ENCODE measurements at places on chromosomes 13 and 19. TPM values are rescaled to one million over a fixed set of nuclear protein-coding genes. Genes with fewer than 3 reads are reported as not detected.
A peak's percentile ranks its signal among the peaks of the same experiment; 100 is the strongest.

DNA sequence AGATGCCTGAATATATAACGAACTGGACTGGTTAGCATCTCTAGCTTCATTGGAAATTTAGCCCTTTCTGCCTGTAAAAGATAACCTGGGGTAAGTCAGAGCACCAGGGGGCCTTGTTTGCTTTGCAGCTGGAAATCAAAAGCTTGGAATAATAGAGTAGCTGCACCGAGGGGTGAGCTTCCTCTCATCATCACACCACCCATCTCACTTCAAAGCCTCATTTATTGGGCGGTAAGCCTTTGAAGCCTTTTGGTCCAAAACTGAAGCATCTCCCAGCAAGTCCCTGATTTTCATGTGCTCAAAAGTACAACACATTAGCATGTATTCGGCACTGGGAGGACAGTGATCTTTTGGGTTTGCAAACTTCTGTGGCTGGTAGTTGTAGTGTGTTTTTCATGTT is 405.1 kb downstream of the FOXO1 start:
- no peak overlapping the region for H3K27ac ChIP-seq
- no peak overlapping the region for H3K4me3 ChIP-seq
- no peak for DNase-seq
- H3K4me1 ChIP-seq = peaks cover 3% of the 10 kb centered on the region
- peaks cover 3% of the 10 kb centered on the region for H3K36me3 ChIP-seq

DNA sequence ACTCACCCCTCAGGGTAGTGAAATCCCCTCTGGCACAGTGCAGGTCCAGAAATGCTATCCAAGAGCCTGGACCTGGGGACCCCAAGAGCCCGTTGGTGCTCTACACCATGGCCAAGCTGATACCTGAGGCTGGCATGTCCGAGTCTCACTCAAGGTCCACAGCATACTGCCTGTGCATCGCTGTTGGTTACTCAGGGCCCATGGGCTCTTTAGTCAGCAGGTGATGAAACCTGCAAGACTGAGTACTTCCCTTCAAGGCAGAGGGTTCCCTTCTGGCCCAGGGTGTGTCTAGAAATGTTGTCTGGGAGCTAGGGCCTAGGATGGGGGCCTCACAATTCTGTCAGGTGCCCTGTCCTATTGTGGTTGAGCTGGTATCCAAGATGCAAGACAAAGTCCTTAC is 19.6 kb upstream of the KBTBD7 start:
- DNase-seq = no peak
- H3K27me3 ChIP-seq = no peaks in the 10 kb centered on the region
- no peak overlapping the region for H3K4me3 ChIP-seq
- H3K4me1 ChIP-seq = no peaks in the 10 kb centered on the region

- H3K4me1 ChIP-seq = peaks cover 7% of the 10 kb centered on the region
- DNase-seq = no peak
- no peak overlapping the region for H3K4me3 ChIP-seq
- H3K36me3 ChIP-seq = no peaks in the 10 kb centered on the region
Observed at GRCh38 chr19:1394252-1395193, 6.8 kb downstream of the GAMT start.

DNA sequence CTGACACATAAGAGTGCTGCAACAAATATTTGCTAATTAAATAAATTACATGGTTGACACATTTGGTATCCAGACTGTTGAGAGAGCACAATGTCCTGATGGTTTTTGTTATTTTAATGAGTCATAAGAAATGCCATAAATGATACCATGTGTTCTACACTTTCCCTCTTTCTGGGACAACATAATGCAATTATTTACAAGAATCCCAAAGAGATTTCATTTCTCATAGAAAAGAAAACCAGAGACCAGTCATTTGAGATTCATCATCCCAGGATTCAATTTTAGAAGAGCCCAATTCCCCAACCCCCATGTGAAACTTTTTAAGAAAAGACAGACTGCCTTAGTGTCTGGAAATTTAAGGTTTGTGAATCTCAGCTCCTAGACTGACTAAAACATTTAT is 399.6 kb downstream of the DCT start:
- no peaks in the 10 kb centered on the region for H3K36me3 ChIP-seq
- no peaks in the 10 kb centered on the region for H3K4me1 ChIP-seq
- no peak overlapping the region for H3K4me3 ChIP-seq
- no peak for DNase-seq
- peaks cover 19% of the 10 kb centered on the region for H3K27me3 ChIP-seq

- no peaks in the 10 kb centered on the region for H3K4me1 ChIP-seq
- no peak for DNase-seq
- no peak overlapping the region for H3K27ac ChIP-seq
Observed at GRCh38 chr19:31451686-31452330, 102.6 kb upstream of the TSHZ3 start.

GRCh38 chr13:101382086-101382485 is 34.2 kb downstream of the NALCN start:
- no peak overlapping the region for H3K27ac ChIP-seq
- no peak overlapping the region for H3K4me3 ChIP-seq
- DNase-seq = no peak
- H3K27me3 ChIP-seq = peaks cover 6% of the 10 kb centered on the region
- no peaks in the 10 kb centered on the region for H3K36me3 ChIP-seq
- no peaks in the 10 kb centered on the region for H3K4me1 ChIP-seq

GRCh38 chr13:93420206-93420605 is 193.6 kb downstream of the GPC6 start:
- no peak overlapping the region for H3K27ac ChIP-seq
- DNase-seq = no peak
- no peaks in the 10 kb centered on the region for H3K27me3 ChIP-seq
- H3K36me3 ChIP-seq = no peaks in the 10 kb centered on the region
- no peak overlapping the region for H3K4me3 ChIP-seq

DNA sequence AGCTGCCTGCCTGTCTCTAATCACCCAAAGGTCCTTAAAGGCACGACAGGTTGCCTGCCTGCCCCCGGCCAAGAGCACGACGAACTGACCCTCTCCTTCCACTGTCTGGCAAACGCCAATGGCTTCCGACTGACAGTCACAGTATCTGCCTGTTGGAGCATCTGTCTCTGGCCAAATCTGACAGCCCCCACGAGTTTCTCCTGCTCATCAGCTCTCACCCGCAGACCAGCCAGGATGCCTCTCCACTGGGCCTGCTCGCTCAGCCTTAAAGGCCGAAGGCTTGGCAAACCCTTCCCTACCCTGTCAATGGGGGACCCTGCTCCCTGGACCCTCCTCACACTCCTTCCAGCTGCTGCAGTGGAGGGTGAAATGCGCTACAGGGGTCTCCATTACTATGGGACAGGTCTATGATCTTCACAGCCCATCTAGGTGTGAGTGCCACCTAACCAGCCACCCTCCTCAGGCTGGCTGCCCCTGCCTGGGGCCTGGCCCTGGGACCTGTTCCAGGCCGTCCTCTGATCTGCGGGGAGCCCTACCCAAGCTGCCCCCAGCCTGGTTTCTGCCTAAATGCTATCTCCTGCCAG is 932 bp downstream of the FAM83E start:
- H3K27ac ChIP-seq = peak overlapping the region; percentile 54
- peak overlapping the region; percentile 36 for H3K4me3 ChIP-seq
- peaks cover 21% of the 10 kb centered on the region for H3K4me1 ChIP-seq
- H3K27me3 ChIP-seq = no peaks in the 10 kb centered on the region
- H3K36me3 ChIP-seq = peaks cover 3% of the 10 kb centered on the region

- H3K27ac ChIP-seq = peak overlapping the region; percentile 93
- H3K27me3 ChIP-seq = no peaks in the 10 kb centered on the region
- peaks cover 36% of the 10 kb centered on the region for H3K4me1 ChIP-seq
- no peak for DNase-seq
Observed at GRCh38 chr19:17721821-17722220, 2.5 kb downstream of the MAP1S start.

GRCh38 chr13:101331731-101332130 is 84.6 kb downstream of the NALCN start:
- no peak overlapping the region for H3K4me3 ChIP-seq
- no peaks in the 10 kb centered on the region for H3K36me3 ChIP-seq
- no peaks in the 10 kb centered on the region for H3K4me1 ChIP-seq
- H3K27me3 ChIP-seq = peaks cover 9% of the 10 kb centered on the region
- no peak for DNase-seq

DNA sequence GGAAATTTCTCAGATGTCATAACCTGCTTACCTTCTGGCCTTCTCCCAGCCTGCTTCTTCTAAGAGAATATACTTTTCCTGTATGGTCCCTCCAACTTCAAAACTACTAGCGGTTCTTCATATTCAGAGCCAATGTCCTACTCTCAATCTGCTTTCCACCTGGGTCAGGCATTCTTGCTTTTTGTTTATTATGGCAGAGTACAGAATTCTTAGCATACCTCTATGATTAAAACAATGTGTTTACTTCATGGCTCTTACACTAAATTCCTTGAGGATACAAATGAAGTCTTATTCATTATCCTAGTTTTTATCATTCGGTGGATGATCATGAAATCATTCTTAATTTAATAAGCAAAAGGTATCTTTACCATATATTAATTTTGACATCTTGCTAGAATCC is 484.2 kb upstream of the SLITRK1 start:
- DNase-seq = no peak
- no peaks in the 10 kb centered on the region for H3K36me3 ChIP-seq
- no peaks in the 10 kb centered on the region for H3K27me3 ChIP-seq
- H3K27ac ChIP-seq = no peak overlapping the region
- no peaks in the 10 kb centered on the region for H3K4me1 ChIP-seq

DNA sequence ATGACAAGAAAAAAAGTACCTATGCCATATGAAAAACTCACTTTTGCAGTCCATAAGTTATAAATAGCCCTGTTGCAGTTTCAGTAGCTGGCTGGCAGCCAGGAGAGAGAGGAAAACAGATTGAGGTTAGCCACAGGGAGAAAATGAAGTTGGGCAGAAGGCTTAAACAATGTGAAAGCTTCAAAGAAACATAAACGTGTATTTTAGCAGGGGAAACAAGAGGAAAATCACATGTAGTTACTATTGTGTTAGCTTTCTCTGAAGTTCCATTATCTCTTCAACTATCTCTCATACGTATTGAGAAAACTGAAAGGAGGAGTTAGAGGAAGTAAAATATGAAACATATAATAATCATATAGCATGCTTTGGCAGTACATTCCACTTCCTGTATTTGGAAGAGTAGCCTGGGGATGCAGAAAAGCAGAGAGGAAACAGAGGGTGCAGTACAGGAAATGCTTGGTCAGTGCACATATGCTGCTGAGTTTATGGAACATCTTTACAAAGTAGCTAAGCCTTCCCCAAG is 1551.1 kb downstream of the EFNB2 start:
- peak overlapping the region; percentile 21 for H3K4me3 ChIP-seq
- peaks cover 13% of the 10 kb centered on the region for H3K4me1 ChIP-seq
- DNase-seq = no peak
- no peaks in the 10 kb centered on the region for H3K36me3 ChIP-seq

DNA sequence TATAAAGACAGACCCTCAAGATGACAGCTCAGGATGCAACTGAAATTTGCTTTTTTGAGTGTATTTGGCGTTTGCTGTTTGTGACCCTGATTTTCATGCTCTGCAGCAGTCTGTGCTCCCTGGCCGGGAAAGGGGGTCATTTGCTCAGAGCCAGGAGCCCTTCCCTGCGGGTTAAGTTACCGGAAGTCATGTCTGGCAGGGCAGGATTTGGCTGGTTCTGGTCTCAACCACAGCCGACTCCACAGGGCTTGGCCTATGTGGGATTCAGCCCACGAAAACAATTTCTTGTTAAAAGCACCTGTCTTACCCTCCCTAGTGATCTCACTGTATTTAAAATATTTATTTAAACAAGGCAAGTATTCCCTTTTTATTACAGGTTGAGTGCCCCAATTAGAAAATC is 22.6 kb downstream of the MCF2L start:
- peaks cover 4% of the 10 kb centered on the region for H3K27me3 ChIP-seq
- no peak overlapping the region for H3K27ac ChIP-seq
- H3K4me1 ChIP-seq = peaks cover 5% of the 10 kb centered on the region
- H3K36me3 ChIP-seq = no peaks in the 10 kb centered on the region

GRCh38 chr13:26623125-26623524 is 65.6 kb downstream of the WASF3 start:
- no peaks in the 10 kb centered on the region for H3K36me3 ChIP-seq
- H3K4me3 ChIP-seq = no peak overlapping the region
- H3K4me1 ChIP-seq = peaks cover 2% of the 10 kb centered on the region
- peaks cover 19% of the 10 kb centered on the region for H3K27me3 ChIP-seq

DNA sequence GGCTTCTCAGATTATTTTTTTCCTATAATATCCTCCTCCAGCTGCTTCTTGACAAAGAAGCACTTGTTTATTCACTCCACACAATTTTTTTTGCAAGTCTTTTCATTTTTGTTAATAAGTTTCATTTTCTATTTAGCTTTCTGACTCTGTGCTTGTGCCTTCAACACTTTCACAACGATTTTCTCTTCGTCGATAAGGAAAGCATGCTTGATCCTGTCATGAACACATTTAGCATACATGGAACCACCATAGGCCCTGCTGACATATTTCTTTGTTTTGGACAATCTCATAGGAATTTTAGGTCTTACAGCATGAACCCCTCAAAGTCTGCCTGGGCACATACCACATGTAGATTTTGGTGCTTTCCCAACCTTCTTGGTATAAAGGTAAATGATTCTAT is 346.0 kb downstream of the KCNRG start:
- no peaks in the 10 kb centered on the region for H3K27me3 ChIP-seq
- H3K4me3 ChIP-seq = peak overlapping the region; percentile 81
- no peak for DNase-seq
- peaks cover 45% of the 10 kb centered on the region for H3K4me1 ChIP-seq
- H3K36me3 ChIP-seq = no peaks in the 10 kb centered on the region
- peak overlapping the region; percentile 88 for H3K27ac ChIP-seq

DNA sequence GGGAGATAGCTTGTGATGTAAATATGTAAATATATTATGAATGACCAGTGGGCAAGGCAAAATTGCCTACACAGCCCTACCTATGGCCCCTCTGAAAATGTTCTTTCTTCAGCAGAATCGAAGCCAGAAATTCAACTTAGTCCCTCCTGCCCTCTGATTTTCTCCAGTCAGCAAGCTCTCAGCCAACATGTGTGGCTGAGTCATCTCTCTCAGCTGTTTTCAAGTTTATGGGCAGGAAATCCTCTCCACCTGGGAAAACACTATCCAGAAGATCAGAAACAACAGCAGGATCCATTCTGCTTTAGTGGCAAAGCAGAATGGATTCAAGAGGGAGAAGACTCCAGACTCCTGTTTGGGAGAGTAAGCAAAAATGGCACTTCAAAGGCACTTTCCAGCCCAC is 8.9 kb upstream of the ZNF527 start:
- DNase-seq = no peak
- H3K4me3 ChIP-seq = no peak overlapping the region
- H3K27ac ChIP-seq = no peak overlapping the region
- no peaks in the 10 kb centered on the region for H3K27me3 ChIP-seq
- no peaks in the 10 kb centered on the region for H3K4me1 ChIP-seq

GRCh38 chr13:31322026-31322425 is 122.3 kb downstream of the B3GLCT start:
- no peak overlapping the region for H3K27ac ChIP-seq
- DNase-seq = no peak
- no peaks in the 10 kb centered on the region for H3K27me3 ChIP-seq
- H3K4me3 ChIP-seq = no peak overlapping the region
- no peaks in the 10 kb centered on the region for H3K4me1 ChIP-seq
- peaks cover 2% of the 10 kb centered on the region for H3K36me3 ChIP-seq

The ZNF579 gene
- 5.9 TPM for total RNA-seq

The OR7A5 gene
- total RNA-seq = not detected

The SMIM44 gene
- not detected for total RNA-seq

The CD22 gene
- 36.1 TPM for total RNA-seq

The S1PR2 gene
- 18.1 TPM for total RNA-seq

The ZNF567 gene
- total RNA-seq = 6.1 TPM

Data from T-helper 17 cell (primary cell).